ENCODE measurements at places on chromosomes 2 and 18.

DNA sequence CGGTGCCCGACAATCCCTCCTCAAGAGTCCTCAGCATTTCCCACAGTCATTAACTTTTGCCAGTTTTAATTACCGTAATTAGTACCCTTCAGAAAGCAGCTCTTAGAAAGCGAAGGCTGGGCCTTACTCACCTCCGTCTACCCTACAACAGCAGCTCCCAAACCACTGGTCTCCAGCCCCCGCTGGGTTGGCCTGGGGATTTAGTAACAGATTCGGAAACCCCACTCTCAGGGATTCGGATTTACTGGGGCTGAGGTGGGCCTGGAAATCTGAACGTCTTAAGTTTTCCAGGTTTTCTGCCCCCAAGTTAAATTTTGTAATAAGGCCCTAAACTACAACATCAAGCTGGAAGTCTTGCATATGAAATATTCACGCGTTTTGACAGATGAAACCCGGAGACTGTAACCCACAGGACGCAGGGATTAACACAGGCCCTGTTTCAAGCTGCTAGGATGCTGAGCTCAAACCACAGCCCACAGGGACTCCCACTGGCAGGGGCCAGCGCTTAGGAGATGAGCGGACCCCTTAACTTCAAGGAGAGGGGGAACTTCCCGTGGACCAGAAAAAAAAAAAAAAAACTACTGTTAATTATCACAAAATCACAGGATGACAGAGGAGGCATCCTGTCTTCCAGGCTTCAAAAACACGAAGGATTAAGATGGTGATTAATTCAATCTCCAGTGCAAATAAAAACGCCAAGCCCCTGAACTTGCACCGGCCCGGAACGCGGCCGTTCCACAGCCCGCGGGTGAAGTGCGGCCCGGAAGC is 985 bp downstream of the ILKAP start:
- DNase-seq = no peak

GRCh38 chr2:241445426-241445825 is 63.0 kb downstream of the STK25 start:
- DNase-seq = no peak

- no peak for DNase-seq
These were observed 269.7 kb upstream of the SLC8A1 start for GRCh38 chr2:40721595-40721994.

GRCh38 chr2:201932511-201932910 is 101.1 kb upstream of the FZD7 start:
- peak; percentile 61 for DNase-seq

DNA sequence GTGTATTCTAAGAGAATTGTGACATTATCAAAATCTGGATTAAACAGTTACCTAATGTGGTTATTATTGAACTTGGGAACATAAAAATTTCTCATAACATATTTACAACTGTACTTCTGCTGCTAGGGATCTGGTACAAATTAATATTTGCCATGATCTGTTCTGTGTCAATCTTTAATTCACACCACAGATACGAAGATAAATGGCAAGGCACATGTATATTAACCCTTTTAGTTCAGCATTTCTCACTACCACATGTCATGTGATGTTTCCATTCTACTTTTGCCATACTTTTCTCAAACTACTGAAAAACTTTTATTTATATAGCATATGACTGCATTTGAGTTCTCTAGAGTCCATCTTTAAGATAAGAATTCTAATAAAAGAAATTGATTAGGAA is 295.3 kb upstream of the DDX18 start:
- no peak for DNase-seq

DNA sequence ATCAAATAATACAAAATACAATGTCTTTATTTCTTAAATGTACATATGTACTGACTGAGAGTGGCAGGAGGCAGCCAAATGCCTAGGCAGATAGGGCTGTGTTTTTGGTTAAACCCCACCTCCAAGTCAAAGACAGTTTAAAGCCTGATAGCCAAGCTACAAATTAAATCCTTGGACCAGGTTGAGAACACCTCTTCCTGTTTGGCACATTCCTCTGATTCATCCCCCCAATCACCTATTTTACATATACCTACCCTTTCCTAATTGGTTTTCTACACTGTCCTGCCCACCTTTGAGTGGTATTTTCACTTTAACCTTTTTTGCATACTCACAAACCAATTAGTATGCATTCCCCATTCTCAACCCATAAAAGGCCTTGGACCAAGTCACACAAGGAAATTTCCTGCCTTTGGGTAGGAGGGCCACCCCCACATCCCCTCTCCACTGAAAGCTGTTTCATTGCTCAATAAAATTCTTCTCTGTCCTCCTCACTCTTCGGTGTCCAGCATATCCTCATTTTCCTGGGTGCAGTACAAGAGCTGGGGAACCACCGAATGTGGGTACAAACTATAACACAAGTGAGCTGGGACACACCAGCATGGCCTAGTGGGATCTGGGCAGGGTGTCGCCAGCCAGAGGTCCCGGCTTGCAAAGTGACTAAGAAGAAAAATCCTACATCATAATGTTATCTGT is 149.1 kb downstream of the UBE2E3 start:
- no peak for DNase-seq

- DNase-seq = no peak
These were observed 12.3 kb upstream of the AGXT start for GRCh38 chr2:240856151-240856980.

- no peak for DNase-seq
These were observed 35.0 kb downstream of the NRP2 start for GRCh38 chr2:205717175-205717846.

GRCh38 chr18:59996370-59996966 is 96.7 kb downstream of the PMAIP1 start:
- peak; percentile 74 for DNase-seq

DNA sequence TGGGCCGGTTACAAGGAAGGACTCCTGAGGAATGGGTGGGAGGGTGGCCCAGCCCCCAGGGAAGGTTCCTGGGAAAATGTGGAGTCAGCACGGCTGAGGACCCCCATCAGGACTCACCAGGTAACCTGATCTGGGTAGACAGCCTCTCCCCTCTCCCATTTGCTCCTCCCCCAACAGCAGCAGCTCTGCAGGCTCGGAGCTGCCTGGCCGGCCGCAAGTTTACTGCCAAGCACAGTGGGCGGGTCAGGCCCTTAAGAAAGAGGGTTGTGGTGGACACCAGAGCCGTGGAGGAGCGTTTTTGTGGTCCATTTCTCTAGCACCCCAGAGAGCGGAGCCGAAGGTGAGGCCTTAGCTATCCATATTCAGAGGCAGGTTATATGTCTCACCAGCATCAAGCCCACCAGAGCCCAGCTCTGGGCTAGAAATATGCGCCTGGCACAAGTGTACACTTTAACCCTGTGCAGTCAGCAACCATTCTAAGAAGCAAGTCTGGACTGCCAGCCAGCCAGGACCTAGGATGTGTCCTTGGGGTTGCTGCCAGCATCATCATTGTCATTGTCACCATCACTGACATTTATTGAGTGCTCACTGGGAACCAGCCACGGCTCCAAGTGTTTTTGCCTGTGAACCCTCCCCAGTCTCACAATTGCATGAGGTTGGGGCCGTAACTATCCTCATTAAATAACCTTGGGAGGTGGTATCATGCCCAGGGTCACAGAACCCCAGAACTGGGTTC is 190.1 kb downstream of the KLHL29 start:
- no peak for DNase-seq

GRCh38 chr2:18651842-18652774 is 62.7 kb upstream of the NT5C1B start:
- no peak for DNase-seq

DNA sequence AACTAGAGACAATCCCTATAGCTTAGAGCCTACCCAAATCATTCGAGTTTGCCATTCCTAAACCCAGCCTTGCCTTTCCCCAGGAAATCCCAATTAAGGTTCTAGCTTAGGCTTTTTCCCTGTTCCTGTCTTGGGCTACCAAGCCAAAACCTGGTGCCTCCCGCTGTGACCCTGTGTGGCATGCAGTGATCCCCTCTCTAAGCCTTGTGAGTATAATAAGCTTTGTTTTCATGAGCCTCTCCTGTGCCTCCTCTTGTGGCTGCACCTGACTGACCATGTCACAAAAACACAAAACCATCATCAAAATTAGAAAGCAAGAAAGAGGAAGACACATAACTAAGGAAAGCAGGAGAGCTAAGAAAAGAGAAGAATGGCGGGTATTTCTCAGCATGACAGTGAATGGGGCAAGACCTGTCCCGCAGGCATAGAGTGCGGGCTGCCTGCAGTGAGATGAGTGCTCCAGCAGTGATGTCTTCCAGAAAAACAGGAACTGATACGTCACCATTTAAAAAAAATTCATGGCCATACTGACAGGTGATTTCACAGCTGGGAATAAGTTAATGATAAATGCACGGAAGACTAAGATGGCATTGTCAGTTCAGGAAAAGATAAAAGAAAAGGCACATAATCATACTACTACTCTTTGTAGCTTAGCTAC is 9.2 kb upstream of the PAIP2B start:
- no peak for DNase-seq

- peak; percentile 14 for DNase-seq
These were observed 243.6 kb downstream of the ZNF407 start for GRCh38 chr18:74841248-74841647.

DNA sequence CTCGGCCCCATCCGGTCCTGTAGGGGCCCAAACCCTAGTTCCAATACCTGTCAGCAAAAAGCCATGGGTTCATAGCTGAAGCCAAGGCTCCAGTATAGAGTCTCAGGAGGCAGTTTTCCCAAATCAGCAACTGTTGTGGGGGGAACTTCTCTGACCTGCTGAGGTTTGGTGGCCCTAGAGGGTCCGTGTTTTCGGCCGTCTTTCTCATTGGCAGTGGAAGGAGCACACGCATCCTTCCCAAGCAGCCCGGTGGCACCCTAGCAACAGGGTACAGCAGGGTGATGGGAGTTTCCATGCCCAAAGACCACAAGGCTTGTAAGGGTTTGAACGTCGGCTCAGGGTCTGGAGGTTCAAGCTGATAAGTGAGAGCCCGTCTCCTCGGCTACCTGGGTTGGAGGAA is 6.6 kb downstream of the FOSL2 start:
- DNase-seq = no peak

- DNase-seq = no peak
These were observed 12.9 kb upstream of the PGAP1 start for GRCh38 chr2:196939371-196939770.

DNA sequence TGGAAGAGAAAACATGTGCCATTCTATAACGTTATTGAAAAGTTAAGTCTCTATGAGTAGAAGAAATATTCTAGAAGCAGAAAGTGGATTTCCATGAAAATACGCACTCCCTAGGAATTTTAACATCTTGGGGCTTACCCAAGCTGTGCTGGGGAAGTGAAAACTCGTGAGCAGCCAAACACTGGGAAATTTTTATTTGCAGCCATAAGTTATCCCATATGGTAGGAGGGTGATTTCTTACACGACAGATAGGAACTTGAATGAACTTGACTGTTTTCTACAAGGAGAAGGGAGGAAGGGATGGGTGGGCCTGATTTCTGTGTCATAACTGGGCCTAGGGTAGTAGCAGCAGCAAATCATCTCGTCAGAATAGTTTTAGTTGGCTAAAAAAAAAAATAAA is 272.6 kb downstream of the ETAA1 start:
- DNase-seq = no peak

DNA sequence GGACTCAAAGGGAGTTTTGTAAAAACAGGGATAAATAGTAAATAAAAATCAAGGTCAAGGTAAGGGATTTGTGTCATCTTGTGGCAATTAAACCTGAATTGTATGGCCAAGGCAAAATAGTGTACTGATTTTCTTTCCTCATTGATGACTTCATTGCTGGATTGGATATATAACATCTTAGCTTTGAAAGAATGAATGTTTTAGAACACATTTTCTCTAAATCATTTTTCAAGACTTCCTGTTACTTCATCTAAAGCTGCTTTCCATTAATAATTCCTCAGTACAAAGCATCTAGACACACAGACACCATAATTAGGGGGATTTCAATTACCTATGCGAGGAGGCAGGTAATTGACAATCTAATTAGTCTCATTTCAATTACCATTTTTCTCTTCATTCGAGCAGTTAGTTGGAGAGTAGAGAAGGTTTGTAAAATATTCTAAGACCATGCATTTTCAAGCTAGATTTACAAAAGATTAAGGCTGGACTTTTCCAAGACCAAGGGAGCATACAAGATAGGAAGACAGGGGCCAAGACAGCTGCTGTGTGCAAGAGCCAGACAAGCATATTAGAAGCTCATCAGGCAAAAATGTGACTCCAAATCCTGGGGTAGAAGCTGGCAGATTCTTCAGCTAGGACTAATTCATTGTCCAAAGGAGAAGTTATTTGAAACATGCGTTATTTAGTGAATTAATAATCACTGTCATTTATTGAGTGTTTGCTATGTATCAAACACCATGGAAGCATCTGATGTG is 253.6 kb downstream of the EPHA4 start:
- DNase-seq = no peak

DNA sequence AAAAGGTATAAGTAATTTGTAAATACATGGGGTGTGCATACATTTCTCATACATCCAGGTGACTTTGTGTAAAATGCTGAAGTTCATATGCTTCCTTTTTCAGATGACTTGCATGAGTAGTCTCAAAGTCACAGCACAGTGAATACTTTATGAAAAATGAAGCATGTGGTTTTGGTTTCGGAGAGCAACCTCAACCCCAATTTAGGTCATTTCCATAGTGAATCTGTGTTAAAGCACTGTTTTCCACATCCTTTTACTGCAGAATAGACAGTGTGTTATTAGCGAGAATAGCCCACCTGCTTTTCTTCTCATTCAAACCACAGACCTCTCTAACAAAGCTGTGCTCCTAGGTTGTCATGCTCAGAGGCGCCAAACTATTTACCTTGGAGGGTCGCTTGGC is 204.4 kb upstream of the RASGRP3 start:
- DNase-seq = no peak

GRCh38 chr2:15844211-15844801 is 96.0 kb upstream of the MYCN start:
- no peak for DNase-seq

DNA sequence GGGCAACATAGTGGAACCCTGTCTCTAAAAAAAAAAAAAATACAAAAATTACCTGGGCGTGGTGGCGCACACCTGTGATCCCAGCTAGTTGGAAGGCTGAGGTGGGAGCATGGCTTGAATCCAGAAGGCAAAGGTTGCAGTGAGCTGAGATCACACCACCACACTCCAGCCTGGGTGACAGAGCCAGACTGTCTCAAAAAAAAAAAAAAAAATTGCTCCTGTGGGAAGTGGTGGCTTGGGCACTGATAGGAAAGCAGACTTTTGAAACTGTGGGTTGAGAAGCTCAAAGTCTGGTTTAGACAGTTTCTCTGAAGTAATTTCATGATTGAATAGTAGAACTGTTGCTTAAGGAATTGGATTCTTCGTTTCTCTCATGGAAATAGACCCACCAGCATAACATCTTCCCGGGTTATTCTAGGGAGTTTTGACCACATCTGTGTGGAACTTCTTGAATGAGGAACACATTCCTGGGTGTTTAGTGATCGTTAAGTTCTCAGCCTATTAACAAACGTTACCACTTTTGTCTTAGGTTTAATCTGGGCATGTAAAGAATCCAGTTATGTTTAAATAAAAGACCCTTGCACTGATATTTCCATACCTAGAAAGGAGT is 33.5 kb downstream of the GRHL1 start:
- DNase-seq = no peak

- no peak for DNase-seq
These were observed 98.4 kb upstream of the SP3 start for GRCh38 chr2:174063492-174064092.

Data from NCI-H1092 treated with DMSO at 0.1 percent for 48 hours (cell line).